Stomach (tissue), 19 donors: ENCODE measurements at places on chromosomes 5 and 9. TPM values are rescaled to one million over a fixed set of nuclear protein-coding genes. Genes with fewer than 3 reads are reported as not detected.

The OLFM1 gene
- total RNA-seq, result 58.3 TPM

The SYK gene
- total RNA-seq, result 21.0 TPM

DNA sequence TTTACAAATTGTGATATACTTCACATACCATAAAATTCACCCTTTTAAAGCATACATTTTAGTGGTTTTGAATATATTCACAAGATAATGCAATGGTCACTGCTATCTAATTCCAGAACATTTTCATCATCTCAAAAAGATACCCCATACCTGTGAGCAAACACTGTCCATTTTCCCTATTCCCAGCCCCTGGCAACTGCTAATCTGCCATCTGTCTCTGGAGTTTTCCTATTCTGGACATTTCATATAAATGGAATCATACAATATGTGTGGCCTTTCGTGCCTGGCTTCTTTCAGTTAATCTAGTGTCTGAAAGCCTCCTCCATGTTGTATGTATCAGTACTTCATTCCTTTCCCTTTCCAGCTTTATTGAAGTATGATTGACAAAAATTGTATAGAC lies 14.7 kb downstream of the SNX30 start:
- H3K4me3 ChIP-seq, result no peak overlapping the region
- H3K27me3 ChIP-seq, result no peaks in the 10 kb centered on the region
- no peak for DNase-seq
- no peak overlapping the region for H3K27ac ChIP-seq
- H3K36me3 ChIP-seq, result no peaks in the 10 kb centered on the region
- peaks cover 4% of the 10 kb centered on the region for H3K4me1 ChIP-seq

DNA sequence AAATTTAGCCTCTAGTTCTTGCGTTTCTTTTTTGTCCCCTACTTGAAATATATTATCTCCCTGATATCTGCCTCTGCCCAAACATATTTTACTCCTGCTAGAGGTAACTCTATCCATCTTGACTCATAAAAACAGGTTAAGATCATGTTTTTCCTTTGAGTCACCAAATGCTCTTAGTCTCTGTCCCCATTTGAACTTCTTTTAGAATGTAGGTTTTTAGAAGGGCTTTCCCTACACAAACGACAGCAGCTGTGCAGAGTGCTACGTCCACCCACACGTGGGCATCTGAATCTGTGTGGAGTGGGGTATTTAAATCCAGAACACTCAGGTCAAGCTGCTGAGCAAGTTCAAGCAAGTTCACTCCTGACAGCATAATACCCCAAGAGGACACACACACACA lies 2.2 kb downstream of the HSD17B3 start:
- no peak overlapping the region for H3K27ac ChIP-seq
- no peaks in the 10 kb centered on the region for H3K4me1 ChIP-seq
- no peaks in the 10 kb centered on the region for H3K27me3 ChIP-seq
- H3K36me3 ChIP-seq, result no peaks in the 10 kb centered on the region
- no peak overlapping the region for H3K4me3 ChIP-seq
- DNase-seq, result no peak

GRCh38 chr9:120107138-120107537 lies 472.8 kb downstream of the CDK5RAP2 start:
- no peak for DNase-seq
- no peak overlapping the region for H3K27ac ChIP-seq
- H3K36me3 ChIP-seq, result no peaks in the 10 kb centered on the region
- H3K27me3 ChIP-seq, result no peaks in the 10 kb centered on the region
- H3K4me3 ChIP-seq, result no peak overlapping the region

The SH2D3C gene
- 1.8 TPM for total RNA-seq

The ZFP2 gene
- total RNA-seq, result 128 TPM

DNA sequence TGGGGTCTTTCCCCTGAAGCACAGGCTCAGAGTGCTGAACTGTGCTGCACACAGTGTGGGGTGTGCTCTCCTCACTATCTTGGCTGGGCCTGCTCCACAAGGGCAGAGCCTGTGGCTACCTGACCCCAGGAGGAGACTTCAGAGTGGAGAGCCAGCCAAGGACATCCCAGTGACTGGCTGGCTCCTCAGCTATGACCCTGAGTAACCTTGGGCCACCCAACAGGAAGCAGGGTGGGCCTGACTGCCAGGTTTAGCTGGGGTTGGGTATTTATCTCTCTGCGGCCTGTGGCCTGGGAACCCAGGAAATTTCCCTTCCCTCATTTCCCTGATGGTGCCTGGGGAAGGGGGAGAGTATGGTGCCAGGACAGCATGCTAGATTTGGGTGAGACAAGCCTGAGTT lies 2.1 kb upstream of the EEIG1 start:
- H3K4me3 ChIP-seq, result no peak overlapping the region
- no peaks in the 10 kb centered on the region for H3K36me3 ChIP-seq
- H3K4me1 ChIP-seq, result peaks cover 58% of the 10 kb centered on the region
- no peaks in the 10 kb centered on the region for H3K27me3 ChIP-seq

GRCh38 chr9:129455151-129455995 lies 165.5 kb downstream of the C9orf50 start:
- no peak overlapping the region for H3K4me3 ChIP-seq
- no peaks in the 10 kb centered on the region for H3K27me3 ChIP-seq
- no peak for DNase-seq

DNA sequence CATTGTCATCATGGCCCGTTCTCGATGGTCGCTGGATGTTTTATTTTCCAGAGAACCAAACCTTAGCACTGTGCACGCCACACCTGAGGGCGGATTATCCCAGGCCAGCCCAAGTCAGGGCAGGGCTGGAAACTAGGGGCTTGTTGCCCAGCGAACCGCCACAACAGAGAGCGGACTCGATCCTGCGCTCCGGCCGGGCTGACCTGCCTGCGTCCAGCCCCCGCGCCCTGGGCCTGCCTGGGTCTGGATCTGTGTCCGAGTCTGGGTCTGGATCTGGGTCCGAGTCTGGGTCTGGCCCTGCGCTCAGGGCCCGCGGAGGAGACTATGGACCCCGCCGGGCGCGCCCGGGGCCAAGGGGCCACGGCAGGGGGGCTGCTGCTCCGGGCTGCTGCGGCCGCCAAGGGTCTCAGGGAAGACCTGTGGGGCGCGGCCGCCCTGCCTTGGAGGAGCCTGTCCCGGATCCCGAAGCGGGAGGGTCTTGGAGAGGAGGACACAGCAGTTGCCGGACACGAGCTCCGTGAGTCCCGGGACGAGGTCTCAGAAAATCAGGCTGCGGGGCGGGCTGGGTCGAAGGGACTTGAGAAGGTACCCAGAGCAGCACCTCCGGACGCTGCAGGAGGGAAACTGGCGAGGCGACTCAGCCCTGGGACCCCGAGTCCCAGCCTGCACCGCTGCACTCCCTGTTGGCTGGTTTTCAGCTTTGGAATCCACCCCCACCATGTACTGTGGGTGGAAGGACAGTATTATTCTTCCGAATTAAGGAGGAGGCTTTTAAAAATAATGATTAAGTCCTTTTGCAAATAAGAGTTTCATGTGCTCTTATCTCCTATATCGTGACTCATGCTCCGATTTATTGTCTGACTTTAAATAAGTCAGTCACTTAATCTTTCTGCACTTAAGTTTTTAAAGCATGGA lies at the start of gene ANKDD1B:
Gene ANKDD1B, plus strand, starts transcription at position 143 of the 915 bp plus-strand sequence. Its CDS starts 182 bp downstream, at position 325.
- peaks cover 10% of the 10 kb centered on the region for H3K4me1 ChIP-seq
- H3K36me3 ChIP-seq, result no peaks in the 10 kb centered on the region
- peak; percentile 76 for DNase-seq
- H3K27ac ChIP-seq, result peak within 1 kb of the TSS; percentile 87
- peak within 1 kb of the TSS; percentile 60 for H3K4me3 ChIP-seq

GRCh38 chr5:176570044-176570443 lies 20.9 kb downstream of the CDHR2 start:
- H3K27me3 ChIP-seq, result no peaks in the 10 kb centered on the region
- no peak for DNase-seq
- H3K36me3 ChIP-seq, result no peaks in the 10 kb centered on the region
- H3K27ac ChIP-seq, result no peak overlapping the region

The GZMA gene
- total RNA-seq, result not detected

DNA sequence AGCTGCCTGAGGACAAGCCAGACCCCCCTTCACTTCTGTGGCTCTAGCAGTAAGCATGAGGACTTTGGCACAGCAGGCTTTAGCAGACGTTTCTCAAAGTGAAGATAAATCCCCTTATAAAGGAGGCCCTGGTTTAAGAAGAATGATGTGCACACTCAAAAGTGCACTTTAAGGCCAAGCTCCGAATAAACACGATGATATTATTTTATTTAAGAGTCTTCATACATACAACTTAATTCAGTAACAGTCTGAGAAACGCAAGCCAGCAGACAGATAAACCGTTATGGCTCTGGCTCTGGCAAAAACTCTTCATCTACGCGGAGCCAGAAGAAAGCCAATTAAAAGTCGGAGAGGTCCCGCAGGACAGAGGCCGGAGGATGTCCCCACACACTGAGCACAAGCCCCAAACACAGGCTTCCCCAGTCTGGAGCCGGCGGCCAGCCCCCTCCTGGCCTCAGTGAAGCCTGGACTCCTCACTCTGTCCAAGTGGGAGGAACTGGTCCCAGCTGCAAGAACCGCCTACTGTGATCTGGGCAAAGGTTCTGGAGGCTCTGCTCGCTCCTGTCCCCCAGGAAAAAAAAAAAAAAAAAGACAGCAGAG lies 44.6 kb downstream of the ADAMTS2 start:
- H3K4me3 ChIP-seq, result no peak overlapping the region
- peaks cover 4% of the 10 kb centered on the region for H3K27me3 ChIP-seq
- H3K27ac ChIP-seq, result no peak overlapping the region
- H3K36me3 ChIP-seq, result no peaks in the 10 kb centered on the region
- DNase-seq, result no peak
- peaks cover 11% of the 10 kb centered on the region for H3K4me1 ChIP-seq

GRCh38 chr5:154095904-154096303 lies 57.1 kb downstream of the MFAP3 start:
- no peaks in the 10 kb centered on the region for H3K4me1 ChIP-seq
- no peak for DNase-seq
- no peak overlapping the region for H3K27ac ChIP-seq
- no peaks in the 10 kb centered on the region for H3K27me3 ChIP-seq

DNA sequence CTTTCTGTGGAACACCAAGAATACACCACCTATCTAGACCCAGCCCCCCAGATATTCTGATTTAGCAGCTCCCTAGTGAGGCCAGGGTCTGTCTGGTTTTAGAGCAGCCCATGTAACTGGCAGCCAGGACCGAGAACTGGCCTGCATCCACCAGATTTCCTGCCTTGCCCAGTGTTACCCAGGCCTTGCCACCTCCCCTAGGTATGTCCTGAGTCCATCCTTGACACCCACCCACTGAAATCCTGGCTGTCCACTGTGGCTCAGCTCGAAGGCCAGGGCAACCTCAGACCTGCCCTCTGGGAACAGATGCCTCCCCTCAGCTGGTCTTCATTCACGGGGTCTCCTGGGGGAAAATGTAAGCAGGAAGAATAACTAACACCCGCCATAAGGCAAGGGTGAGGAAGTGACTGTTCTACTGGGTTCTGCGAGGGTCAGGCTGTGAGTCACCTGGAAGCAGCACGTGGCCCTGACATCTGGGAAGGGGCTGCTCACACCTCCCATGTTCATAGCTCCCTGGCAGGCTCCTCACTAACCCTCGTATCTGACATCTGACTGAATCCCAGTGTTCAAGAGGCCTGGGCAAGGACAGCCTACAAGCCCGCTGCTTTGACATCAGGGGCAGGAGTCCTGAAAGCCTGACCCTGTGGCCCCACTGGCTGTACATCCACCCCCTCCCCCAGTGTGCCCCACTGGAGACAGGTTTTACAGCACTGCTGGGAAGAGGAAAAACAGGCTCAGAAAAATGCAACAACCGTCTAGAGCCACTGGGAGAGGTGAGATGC lies 72.7 kb downstream of the SEMA4D start:
- no peaks in the 10 kb centered on the region for H3K27me3 ChIP-seq
- H3K36me3 ChIP-seq, result no peaks in the 10 kb centered on the region
- no peak overlapping the region for H3K4me3 ChIP-seq
- H3K4me1 ChIP-seq, result peaks cover 65% of the 10 kb centered on the region

The RNF208 gene
- 0.45 TPM for total RNA-seq

- H3K4me3 ChIP-seq, result no peak overlapping the region
- peaks cover 18% of the 10 kb centered on the region for H3K4me1 ChIP-seq
- peak overlapping the region; percentile 58 for H3K27ac ChIP-seq
- no peaks in the 10 kb centered on the region for H3K27me3 ChIP-seq
- H3K36me3 ChIP-seq, result peaks cover 24% of the 10 kb centered on the region
- DNase-seq, result no peak
Measured at GRCh38 chr9:93974151-93974550, 19.0 kb upstream of the BARX1 start.

DNA sequence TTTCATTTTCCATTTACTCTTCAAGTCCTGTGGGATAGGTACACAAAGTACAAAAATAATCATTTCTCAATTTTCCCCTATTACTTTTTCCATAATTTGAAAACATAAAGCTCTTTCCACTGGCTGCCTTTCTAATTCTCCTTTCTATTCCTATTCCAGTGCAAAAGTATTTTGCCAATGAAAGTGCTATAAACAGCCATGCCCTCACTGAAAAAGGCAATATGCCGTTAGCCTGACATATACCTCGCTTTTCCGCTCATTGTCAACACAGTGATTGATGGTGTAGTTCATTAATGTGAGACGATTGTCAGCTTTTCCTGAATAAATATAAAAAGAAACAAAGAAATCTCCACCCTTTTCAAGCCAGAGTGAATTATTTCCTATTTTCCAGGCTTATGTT lies 97.5 kb downstream of the EBF1 start:
- H3K36me3 ChIP-seq, result no peaks in the 10 kb centered on the region
- H3K27me3 ChIP-seq, result peaks cover 4% of the 10 kb centered on the region
- no peak overlapping the region for H3K4me3 ChIP-seq
- H3K27ac ChIP-seq, result no peak overlapping the region
- DNase-seq, result no peak

- no peak overlapping the region for H3K27ac ChIP-seq
- peaks cover 34% of the 10 kb centered on the region for H3K4me1 ChIP-seq
- H3K27me3 ChIP-seq, result no peaks in the 10 kb centered on the region
Measured at GRCh38 chr5:172102218-172102870, 85.7 kb downstream of the STK10 start.

DNA sequence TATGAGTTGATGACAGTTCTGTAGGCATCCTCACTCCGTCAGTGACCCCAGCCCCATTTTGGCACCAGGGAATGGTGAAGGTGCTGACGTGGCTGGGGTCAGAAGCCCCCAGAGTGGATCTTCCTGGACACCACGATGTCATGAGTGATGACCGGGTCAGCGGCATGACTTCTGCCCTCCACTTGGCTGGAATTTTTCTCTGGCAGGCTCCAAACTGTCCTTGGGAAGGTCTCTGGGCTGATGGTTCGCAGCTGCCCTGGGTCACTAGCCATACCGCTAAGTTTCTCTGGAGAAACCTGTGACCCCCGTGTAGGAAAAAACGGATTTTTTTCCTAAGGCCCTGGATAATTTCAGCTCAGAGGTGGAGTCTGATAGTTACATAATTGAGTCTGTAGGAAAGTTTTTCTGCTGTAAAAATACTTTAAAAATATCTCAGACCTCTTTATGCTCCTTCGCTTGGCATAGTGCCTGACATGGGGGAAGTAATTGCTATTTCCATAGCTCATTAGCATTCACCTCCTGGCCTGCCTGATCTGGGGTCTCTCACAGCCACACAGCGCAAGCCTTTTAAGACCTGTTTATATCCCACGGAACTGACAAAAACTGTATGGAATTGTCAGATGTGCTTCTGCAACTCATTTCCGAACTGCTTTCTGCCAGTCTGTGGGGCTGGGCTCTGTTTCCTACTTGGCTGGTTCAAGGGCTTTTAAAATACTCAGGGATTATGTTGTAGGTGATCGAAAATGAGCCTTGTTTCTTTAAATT lies 69.2 kb downstream of the ANGPTL2 start:
- peaks cover 9% of the 10 kb centered on the region for H3K36me3 ChIP-seq
- peak overlapping the region; percentile 51 for H3K27ac ChIP-seq
- DNase-seq, result no peak

The SPATA31D4 gene
- total RNA-seq, result not detected

- no peaks in the 10 kb centered on the region for H3K36me3 ChIP-seq
- H3K4me3 ChIP-seq, result no peak overlapping the region
- no peaks in the 10 kb centered on the region for H3K27me3 ChIP-seq
Measured at GRCh38 chr5:94209272-94209671, 409.1 kb downstream of the KIAA0825 start.

- H3K27me3 ChIP-seq, result no peaks in the 10 kb centered on the region
- H3K36me3 ChIP-seq, result peaks cover 53% of the 10 kb centered on the region
- H3K27ac ChIP-seq, result no peak overlapping the region
- no peak for DNase-seq
- H3K4me3 ChIP-seq, result no peak overlapping the region
Measured at GRCh38 chr9:88418715-88419540, 30.7 kb downstream of the SPIN1 start.
